HT1080 (cell line): ENCODE measurements at places on chromosomes 16 and 17. TPM values are rescaled to one million over a fixed set of nuclear protein-coding genes. Genes with fewer than 3 reads are reported as not detected.
A peak's percentile ranks its signal among the peaks of the same experiment; 100 is the strongest.

DNA sequence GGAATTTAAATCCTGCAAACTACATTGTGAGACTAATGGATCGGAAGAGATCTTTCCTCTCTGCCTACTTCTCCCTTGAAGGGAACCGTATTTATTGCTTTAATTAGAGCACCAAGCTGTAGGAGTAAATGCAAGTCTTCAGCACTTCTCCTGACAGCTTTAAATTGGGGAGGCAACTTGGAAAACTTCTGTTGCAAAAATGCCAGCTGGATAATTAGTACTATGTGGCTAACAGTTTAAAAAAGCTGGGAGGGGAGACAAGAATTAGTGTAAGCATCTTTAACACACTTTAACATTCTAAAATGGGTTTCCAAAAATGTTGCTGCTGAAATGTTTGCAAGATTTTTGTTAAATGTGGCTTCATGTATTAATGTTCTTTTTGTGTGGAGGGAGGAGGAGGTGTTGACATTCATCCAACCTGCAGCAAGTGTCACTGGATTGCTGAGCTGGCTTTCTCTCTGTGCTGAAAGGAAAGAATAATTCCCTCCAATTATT, 108.5 kb downstream of the PCTP start:
- DNase-seq: no peak

DNA sequence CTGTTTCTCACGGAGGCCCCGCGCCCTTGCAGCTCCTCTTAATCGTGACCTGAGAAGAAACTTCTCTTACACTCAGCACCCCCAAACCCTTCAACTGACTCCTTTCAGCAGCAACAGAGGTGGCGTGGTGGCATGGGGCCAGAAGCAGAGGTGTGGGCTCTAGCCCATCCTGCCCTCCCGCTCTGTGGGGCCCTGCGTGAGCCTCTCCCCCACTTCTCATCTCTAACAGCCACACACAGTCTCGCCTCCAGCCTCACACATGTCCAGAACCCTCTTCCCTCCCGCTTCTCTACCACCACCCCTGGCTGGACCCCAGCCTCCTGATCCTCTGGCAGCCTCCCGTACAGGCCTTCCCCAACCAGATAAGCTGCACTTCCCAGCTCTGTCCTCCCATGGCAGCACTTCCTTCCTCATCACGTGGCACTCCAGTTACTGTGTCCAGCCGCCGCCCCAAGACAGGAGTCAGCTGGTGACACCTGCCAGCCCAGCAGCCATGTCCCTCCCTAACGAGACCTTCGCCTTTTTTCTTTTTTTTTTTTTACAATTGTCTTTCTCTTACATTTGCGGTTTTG, 30.5 kb downstream of the NSMCE1 start:
- DNase-seq: no peak

Gene KRTAP9-6
- total RNA-seq: not detected in 2 replicates

Gene BAIAP3
- total RNA-seq: 0.13 and 0.50 TPM in 2 replicates

Gene PRSS33
- not detected in 2 replicates for total RNA-seq

GRCh38 chr17:66290101-66290722, 12.2 kb upstream of the PRKCA start:
- no peak for DNase-seq

GRCh38 chr16:89115216-89115861, 21.7 kb downstream of the ACSF3 start:
- DNase-seq: peak; percentile 57

DNA sequence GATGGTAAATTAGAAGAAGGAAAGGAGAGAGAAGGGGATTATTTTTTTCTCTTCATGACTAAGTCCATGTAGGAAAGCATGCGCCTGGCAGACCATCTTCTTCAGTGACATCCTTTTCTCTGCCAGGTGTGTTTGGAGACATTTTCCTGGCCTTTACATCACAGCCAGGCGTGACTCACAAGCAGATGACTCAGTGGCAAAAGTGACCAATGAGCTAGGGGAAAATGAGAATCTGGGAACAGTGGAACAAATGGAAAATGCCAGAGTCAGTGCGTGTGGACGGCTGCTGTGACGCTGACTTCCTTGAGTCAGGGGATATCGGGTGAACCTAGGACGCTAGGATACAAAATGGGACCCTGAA, 9.4 kb downstream of the KIAA0513 start:
- DNase-seq: peak; percentile 85

Gene RAB26
- total RNA-seq: 9.5 and 13.4 TPM in 2 replicates

DNA sequence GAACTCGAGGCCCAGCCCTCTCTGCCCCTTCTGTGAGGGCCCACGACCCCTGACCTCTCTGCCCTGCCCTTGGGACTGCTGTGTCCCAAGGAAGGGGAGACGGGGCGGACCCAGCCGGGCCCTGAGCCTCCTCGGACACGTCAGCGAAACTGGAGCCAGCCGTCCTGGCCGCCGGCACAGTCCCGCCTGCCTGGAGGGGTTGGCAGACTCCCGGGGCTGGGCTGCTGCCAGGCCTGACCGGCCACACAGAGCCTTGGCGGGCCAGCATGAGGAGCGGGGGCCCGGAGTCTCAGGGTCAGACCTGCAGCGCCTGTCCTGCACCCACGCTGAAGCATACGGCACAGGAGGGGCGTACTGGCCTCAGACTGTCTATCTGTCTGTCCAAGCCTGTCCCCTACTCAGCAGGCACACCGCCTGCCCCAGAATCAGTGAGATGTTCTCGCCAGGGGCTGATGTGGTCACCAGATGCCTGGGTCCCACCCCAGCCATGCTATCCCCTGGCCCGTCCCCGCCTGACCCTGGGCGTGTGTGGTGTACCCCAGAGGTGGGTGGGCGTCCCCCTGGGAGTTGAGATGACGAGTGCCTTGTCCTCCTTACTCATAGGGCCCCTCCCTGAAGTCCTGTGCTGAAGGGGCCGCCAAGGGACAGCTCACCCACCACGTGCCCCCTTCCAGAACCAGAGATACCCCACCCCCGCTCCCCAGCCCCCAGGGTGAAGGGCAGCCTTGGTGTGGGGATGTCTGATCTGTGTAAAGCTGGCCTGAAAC, 4.7 kb downstream of the VASN start:
- no peak for DNase-seq

- DNase-seq: no peak
These were observed 5.5 kb upstream of the ASGR2 start for GRCh38 chr17:7120123-7120522.

Gene CIBAR2
- not detected in 2 replicates for total RNA-seq

Gene GNAO1
- 0.05 TPM in 1 of 2 replicates, not detected in the other for total RNA-seq

Gene RHBDL3
- total RNA-seq: 0.03 and 0.27 TPM in 2 replicates

- DNase-seq: no peak
These were observed 30.9 kb downstream of the MRC2 start for GRCh38 chr17:62658136-62658920.

GRCh38 chr16:79082970-79083369, 517.6 kb downstream of the MAF start:
- no peak for DNase-seq

GRCh38 chr17:72034000-72034399, 86.8 kb upstream of the SOX9 start:
- DNase-seq: no peak

GRCh38 chr17:76833747-76834146, 34.5 kb upstream of the MGAT5B start:
- DNase-seq: no peak
